ENCODE measurements at places on chromosomes 3 and 15.

DNA sequence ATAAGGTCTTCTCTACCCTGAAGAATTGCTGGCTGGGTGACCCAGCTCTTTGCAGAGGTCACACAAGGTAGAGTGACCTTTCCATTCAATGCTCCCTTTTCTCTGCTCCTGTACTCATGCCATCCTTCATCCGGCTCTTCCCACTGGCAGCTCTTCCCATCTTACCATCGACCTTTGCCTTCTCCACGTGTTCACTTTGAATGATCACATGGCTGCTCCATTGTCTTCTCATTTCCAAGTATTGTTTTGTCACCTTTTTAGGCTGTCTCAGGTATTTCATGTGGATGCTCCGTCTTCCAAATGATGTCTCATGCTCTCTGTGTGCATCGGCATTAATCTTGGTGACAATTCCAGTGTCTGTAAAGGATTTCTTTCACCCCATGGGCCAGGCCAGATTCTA is 76.6 kb upstream of the ONECUT1 start:
- DNase-seq: no peak

- DNase-seq: no peak
These were observed 771 bp downstream of the MPI start for GRCh38 chr15:74890665-74890960.

- DNase-seq: no peak
These were observed 271.2 kb downstream of the PTPRG start for GRCh38 chr3:61832375-61833229.

DNA sequence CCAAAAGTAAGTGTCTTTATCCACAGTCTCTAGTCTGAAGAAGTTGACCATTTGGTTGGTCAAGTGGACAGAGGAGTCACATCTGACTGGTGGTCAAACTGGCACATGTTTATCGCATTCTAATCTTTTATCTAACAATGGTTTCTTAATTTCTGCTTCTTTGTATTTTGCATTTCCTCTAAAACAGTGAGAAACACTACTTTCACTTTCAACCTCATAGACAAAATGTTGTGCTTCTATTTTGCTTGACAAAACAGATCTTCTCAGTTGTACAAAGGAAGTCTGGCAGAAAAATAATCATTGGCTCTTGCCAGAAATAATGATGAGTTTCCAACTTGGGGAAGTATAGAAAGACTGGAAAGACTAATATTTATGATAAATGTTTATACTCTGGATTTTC is 103.9 kb downstream of the MME start:
- no peak for DNase-seq

DNA sequence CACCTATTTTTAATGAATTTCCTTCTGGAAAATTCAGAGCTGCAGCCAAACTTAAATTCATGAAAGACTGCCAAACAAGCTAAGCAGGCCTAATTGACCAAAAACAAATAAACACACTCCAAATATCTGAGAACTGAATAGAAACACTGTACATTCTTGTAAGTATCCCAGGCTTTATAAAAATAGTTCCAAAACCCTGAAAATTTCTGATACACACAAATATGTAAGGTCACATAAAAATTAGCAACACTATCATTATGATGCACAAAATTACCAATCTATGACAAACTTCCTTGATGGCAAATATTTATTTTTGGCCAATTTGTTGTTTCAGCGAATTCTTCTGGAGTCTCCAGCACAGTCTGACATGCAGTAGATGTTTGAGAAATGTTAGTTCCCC is 117.9 kb upstream of the UBE2E2 start:
- DNase-seq: no peak

DNA sequence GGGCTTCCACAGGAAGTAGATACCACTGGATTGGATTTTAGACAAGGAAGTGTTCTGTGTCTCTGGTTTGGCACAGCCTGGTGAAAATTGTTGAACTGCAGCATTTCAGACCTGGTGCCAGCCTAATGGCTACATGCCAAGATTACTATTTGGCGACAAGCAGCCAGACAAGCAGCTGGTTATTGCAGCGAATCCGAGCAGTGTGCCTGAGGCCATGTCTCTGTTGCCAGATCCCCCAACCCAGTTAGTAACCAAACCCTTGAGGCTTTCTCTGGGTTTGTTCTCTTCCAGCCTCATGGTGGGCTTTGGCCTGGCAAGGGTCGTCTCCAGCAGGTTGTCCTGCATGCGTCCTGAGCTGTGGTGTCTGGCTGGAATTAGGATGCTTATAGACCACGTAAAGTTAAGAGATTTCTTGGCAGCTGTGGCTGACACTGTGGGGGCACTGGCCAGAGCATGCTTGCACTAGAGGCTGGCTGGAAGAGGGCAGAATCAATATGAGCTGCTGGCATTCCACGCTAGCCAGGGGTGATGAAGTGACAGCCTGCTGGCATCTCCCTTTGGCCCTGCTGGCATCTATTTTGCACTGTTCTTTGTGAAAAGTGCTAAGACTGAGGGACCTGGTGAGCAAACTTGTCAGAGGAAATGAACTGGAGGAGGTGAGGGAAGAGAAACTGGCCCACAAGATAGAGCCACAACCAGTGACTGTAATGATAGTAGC is 172.6 kb downstream of the RBMS3 start:
- no peak for DNase-seq

DNA sequence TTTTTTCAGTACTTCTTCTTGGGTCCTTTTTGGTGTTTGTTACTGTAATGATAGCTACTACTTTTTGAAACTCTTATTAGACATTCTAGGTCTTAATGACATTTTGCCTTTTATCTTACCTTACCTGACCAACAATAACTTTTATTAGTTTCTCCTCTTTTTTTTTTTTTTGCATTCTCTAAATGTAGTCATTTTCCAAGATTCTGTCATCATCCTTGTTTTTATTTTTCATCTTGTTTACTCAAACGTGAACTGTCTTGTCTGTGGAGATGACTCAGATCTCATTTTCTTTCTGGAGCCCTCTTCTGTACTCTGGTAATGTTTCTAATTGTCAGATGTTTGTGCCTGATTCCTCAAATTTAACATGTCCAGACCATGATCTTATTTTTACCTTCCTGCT is 2.9 kb downstream of the ABHD5 start:
- no peak for DNase-seq

- DNase-seq: no peak
These were observed 122.8 kb downstream of the GHSR start for GRCh38 chr3:172325461-172325860.

DNA sequence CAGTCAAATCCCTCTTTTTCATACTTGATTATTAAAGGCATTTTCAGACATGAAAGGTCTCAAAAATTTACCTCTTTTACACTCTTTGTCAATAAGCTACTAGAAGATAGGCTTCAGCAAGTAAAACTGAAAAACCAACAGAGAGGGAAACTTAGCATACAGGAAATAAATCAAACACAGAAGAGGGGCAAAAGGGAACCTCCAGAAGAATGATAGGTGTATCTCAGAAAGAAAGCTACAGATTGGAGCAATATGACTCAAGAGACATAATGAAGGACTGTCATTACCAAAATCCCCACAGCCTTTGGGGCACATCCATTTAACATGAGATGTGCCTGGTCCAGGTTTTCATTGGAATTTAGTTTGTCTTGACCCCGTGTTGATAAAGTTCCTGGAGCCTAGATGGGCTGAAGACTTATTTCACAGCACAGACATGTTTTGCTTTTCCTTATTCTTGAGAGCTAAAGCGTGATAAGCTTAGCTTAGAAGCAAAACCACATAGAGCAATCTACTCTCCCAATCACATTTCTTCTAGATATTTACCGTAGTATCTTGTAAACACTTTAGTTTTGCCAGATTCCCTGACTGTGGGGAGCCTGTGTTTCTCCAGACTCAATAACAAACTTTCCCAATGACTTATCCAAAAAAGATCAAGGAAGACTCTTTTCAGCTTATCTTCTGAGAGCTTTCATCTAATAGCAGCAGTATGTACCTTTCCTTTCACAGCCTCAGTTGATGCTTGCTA is 11.7 kb downstream of the LRRFIP2 start:
- DNase-seq: no peak

- DNase-seq: no peak
These were observed 61.9 kb downstream of the EIF3J start for GRCh38 chr15:44598892-44599291.

DNA sequence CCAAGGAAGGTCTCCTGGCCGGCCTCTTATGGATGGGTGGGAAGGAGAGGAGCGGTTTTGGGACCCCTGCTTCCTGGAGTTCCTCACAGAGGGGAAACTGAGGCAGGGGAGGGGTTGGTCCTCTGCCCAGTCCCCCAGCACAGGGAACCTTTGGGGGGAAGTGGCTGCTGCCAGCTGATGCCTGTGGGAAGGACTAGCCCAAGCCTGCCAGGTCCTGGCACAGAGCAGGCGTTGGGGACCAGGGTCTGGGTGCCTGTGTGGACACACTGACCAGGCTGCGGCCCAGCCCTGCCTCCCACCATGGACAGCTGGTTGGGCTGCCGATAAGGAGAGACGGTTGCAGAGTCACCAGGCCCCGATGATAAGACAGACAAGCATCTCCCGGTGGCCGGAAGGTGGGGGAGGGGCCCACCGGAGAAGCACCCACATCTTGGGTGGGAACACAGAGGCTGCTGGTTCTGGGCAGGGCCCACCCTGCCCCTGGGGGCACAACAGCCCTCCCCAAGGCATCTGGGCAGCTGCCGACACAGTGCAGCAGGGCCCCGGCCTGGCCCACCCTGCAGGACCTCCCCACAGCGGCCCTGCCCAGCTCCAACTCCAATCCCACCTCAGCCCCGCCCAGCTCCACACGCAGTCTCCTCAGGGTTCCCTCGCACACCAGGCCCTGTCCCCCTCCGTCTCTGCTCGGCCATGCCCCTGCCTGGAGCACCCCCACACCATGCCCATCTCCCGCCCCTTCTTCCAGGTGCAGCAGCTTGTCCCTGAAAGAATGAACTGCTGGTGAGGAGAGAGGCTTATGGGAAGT is 50.7 kb downstream of the DNAJB8 start:
- DNase-seq: no peak

GRCh38 chr15:62087671-62088352 is 21.0 kb downstream of the C2CD4A start:
- no peak for DNase-seq

GRCh38 chr3:167743799-167744198 is 8.3 kb downstream of the SERPINI1 start:
- DNase-seq: no peak

DNA sequence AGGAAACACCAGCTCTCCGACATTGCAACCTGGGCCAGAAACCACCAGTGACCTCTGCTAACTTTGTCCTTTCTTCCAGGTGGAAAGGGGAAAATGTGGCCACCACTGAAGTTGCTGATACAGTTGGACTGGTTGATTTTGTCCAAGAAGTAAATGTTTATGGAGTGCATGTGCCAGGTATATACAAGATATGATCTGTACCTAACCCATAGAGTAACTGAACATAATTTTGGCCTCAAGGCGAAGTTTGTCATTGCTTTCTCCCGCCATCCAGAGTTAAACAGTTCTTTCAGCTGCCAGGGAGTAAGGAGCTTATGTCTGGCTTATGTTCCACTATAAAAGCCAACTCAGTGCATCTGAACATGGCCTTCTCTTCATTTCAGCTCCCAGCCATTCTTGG is 36.7 kb downstream of the HDC start:
- DNase-seq: no peak

GRCh38 chr3:53956586-53956985 is 64.9 kb upstream of the SELENOK start:
- DNase-seq: no peak

DNA sequence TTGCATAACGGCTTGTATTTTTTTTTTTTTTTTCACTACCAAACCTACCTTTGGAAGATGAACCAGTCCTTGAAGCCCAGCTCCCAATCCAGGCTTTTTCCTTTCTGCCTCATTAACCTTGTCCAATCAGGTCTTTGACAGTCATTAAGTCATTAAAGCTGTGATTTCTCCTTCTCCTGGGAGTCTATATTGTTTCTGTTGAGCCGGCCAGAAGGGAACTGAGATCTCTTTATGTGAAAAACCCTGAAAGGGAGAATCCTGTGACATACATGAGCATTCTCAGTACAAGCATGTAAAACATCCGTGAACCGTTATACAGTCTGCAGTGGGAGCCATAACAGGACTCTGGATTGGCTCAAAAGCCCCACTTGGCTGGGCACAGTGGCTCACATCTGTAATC is 40.0 kb downstream of the ZNF589 start:
- DNase-seq: no peak

GRCh38 chr3:159187706-159188105 is 385.9 kb downstream of the MFSD1 start:
- no peak for DNase-seq
